Activated T-cell treated with anti-CD3 and anti-CD28 coated beads, Interleukin-2, amount 50 U/mL, for 4 hours (primary cell): ENCODE measurements at places on chromosomes 6 and 20.

DNA sequence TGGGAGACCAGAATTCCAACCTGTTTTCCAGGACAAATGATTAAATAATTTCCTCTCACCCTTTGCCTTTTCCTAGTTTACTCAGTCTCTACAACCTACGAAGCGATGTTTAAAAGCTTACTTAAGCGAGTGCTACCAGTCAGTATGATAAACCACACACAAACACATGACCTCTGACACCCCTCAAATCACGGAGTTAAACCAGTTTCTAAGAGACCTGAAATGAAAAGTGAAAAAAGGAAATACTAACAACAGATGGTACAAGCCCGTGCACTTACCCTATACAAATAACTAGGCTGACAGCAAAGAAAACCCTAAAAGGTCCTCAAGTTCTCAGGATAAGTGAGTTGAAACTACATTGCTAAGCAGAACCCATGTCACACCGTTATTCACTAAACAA is 7.7 kb downstream of the TNFRSF21 start:
- no peak for DNase-seq

DNA sequence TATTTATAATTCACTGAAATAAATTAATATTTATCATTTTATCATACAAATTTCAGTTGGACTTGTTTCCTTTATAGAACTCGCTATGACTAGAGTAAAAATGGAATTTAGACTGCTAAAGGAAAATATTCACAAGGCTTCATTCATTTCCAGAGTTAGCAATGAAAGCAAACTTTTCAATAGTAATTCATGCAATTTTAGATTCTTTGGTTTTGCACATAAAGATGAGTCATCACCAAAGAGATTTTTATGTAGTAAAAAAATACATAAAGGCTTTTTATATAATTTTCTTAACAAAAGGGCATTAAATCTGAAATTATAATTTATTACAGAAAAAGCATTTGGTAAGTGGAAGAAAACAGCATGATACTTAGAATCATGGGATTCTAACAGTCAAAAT is 37.2 kb upstream of the STXBP5 start:
- DNase-seq, result no peak

DNA sequence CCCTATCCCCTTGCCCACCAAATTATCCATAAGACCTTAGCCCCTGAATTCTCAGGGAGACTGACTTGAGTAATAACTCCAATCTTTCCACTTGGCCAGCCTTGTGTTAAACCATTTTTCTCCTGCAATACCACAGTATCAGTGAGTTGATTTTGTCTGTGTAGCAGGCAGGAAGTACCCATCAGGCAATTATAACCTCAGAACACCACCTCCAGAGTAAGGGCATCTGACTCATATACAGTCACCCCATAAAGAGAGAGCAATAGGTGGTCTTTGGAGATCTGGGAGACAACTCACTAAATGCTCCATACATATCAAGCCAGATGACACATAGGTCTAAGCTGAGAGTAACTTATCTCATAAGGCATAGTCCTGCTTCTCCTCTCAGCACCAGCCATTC is 83.7 kb downstream of the FILIP1 start:
- no peak for DNase-seq

DNA sequence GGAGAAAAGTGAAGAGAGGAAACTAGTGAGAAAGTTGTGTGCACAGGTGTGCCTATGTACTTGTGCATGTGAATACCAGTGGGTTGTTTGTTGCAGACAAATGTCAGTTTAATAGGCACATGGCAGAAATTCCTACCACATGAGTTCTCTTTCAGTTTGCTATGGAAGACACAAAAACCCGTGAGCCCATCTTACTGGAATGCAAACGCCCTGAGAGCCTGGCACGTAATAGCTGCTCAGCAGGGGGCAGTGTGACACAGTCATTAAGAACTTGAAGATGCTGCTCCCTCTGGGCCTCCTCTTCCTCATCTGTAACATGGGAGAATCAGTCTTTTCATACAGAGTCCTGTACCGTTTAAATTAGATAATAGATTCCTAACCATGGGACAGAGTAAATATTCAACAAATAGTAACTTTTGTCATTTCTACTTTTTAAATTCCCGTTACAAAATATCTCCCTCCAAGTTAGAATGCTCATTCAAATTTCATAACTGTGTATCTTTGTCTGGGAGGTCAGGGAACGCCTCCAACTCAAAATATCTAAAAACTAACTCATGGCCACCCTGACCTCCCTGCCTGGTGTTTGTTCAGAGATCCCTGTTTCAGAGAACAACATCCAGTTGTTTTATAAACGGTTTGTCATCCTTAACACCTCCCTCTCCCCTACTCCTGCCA is 802.9 kb downstream of the MAFB start:
- no peak for DNase-seq
